ENCODE measurements at places on chromosomes 2 and 18. TPM values are rescaled to one million over a fixed set of nuclear protein-coding genes. Genes with fewer than 3 reads are reported as not detected.

DNA sequence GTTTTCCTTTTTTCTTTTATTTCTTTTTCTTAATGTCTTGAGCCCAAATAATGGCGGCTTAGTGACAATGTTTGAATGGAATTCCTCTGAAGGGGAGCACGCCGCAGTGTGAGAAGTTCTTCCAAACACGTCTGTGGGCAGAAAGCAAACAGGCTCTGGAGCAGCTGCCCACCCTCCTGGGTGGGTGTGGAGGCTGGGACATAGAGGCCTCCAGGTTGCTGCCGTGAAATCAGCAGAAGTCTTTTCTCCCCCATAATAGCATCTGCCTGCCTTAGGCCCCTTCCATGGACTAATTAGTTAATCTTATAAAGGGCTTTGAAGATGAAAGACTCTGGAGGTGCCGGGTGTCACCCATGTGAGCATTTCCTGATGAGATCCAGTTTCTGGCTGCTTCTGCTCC is 213.9 kb downstream of the SH3RF3 start:
- H3K27ac ChIP-seq: no peak overlapping the region
- peaks cover 15% of the 10 kb centered on the region for H3K4me1 ChIP-seq
- H3K27me3 ChIP-seq: no peaks in the 10 kb centered on the region
- H3K4me3 ChIP-seq: no peak overlapping the region

- H3K27me3 ChIP-seq: no peaks in the 10 kb centered on the region
- peaks cover 8% of the 10 kb centered on the region for H3K4me1 ChIP-seq
- no peak overlapping the region for H3K4me3 ChIP-seq
- no peaks in the 10 kb centered on the region for H3K36me3 ChIP-seq
- peak; percentile 84 for DNase-seq
These were observed 345.3 kb upstream of the CDH20 start for GRCh38 chr18:60987963-60988362.

- peaks cover 19% of the 10 kb centered on the region for H3K27me3 ChIP-seq
- H3K4me3 ChIP-seq: no peak overlapping the region
- no peaks in the 10 kb centered on the region for H3K36me3 ChIP-seq
- no peaks in the 10 kb centered on the region for H3K4me1 ChIP-seq
These were observed 90.5 kb downstream of the INHBB start for GRCh38 chr2:120436460-120436739.

GRCh38 chr2:192067631-192068030 is 127.1 kb downstream of the TMEFF2 start:
- H3K36me3 ChIP-seq: no peaks in the 10 kb centered on the region
- H3K27me3 ChIP-seq: no peaks in the 10 kb centered on the region
- no peak overlapping the region for H3K27ac ChIP-seq

DNA sequence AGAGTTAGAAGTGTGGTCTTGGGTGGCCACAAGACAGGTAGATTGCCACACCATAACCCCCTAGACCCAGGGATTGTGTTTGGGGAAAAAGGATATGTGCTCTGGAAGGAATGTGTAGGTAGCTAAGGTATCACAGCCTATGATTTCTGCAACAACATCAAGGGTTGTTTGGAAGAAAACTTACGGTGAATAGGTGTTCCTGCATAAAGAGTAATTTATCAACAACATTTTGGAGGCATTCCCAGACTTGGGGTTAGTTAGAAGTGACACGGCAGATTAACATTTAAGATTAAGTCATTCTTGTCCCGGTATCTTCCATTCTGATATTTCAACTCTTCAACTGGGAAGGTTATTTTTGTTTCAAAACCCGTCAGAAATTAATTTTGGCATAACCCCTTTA is 65.5 kb downstream of the SPP2 start:
- H3K4me3 ChIP-seq: no peak overlapping the region
- H3K27me3 ChIP-seq: no peaks in the 10 kb centered on the region
- no peak overlapping the region for H3K27ac ChIP-seq
- H3K4me1 ChIP-seq: no peaks in the 10 kb centered on the region
- no peaks in the 10 kb centered on the region for H3K36me3 ChIP-seq

GRCh38 chr18:6677086-6677485 is 52.4 kb upstream of the ARHGAP28 start:
- no peak overlapping the region for H3K27ac ChIP-seq
- no peak overlapping the region for H3K4me3 ChIP-seq
- H3K27me3 ChIP-seq: no peaks in the 10 kb centered on the region
- no peaks in the 10 kb centered on the region for H3K4me1 ChIP-seq
- H3K36me3 ChIP-seq: no peaks in the 10 kb centered on the region
- DNase-seq: no peak

DNA sequence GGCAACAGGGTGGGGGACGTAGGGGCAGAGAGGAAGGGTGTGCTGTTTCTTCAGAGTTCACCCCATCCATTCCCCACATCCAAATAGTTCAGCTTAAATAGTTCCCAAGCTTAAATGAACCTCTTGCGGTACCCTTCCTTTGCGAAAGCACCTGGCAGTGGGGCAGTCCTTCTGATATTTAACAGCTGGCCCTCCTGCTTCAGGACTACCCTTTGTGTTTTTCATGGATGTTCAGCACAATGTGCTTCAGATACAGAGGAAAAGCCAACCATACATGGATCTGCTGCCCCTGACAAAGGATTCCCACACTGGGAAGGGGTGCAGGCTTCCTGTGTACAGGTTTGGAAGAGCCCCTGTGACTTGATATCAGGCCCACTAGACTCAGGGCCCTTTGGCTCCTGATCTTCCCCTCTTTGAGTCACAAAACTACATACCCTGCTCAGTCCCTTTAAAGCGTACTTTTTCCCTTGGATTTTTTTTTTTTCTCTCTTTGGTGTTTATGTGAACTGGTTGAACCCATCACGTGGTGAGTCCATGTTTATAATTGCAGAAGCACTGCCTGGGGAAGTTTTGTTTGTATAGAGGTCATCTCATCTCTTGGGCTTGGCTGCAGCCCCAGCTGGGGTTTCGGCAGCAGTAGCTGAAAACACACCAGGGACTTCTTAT is 45.3 kb upstream of the IGFBP5 start:
- no peaks in the 10 kb centered on the region for H3K4me1 ChIP-seq
- no peaks in the 10 kb centered on the region for H3K36me3 ChIP-seq
- H3K27ac ChIP-seq: no peak overlapping the region
- peak; percentile 9 for DNase-seq
- H3K4me3 ChIP-seq: no peak overlapping the region

DNA sequence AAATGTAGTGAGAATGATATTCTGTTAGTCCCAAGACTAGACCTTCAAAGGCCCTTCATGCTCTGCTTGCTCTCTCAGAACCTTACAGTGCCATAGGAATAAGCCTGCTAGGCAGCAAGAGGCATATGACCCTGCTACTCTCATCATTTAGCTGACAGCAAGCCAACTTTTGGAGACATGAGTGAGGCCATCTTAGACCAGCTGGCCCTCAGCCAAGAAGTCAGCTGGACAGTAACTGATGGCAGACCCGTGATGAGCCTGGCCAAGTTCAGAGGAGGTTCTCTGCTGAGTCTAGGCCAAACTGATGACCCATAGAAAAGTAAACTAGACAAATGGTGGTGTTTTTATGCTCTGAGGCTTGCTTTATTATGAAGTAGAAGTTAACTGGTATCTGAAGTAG is 82.6 kb downstream of the C18orf54 start:
- peaks cover 2% of the 10 kb centered on the region for H3K27me3 ChIP-seq
- DNase-seq: no peak
- H3K4me1 ChIP-seq: no peaks in the 10 kb centered on the region
- H3K4me3 ChIP-seq: no peak overlapping the region

DNA sequence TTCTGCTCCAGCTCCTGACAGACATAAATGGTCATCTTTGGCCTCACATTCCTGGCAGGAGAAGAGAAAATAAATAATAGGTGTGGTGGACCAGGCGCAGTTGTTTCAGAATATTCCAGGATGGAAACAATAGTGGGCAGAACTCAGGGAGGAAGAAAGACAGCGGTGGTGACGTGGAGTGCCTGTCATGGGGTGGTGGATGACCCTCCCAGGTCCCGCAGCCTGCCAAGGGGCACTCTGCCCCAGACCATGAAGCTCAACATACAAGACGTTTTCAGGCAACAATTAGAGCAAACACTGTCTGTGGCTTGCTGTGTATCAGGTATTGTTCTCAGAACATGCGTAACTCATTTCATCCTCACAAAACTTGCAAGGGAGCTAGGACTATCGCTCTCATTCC is 50.9 kb downstream of the TFCP2L1 start:
- no peaks in the 10 kb centered on the region for H3K27me3 ChIP-seq
- no peak overlapping the region for H3K4me3 ChIP-seq
- DNase-seq: no peak
- no peaks in the 10 kb centered on the region for H3K36me3 ChIP-seq
- no peak overlapping the region for H3K27ac ChIP-seq
- peaks cover 8% of the 10 kb centered on the region for H3K4me1 ChIP-seq

The PPP1R1C gene
- total RNA-seq: 1.2 TPM

The TUBA4A gene
- 19.7 TPM for total RNA-seq

The CACNB4 gene
- 2.9 TPM for total RNA-seq

The SPC25 gene
- total RNA-seq: 0.60 TPM

The APOB gene
- total RNA-seq: 0.07 TPM

The TRPM8 gene
- 0.31 TPM for total RNA-seq
